ENCODE measurements at places on chromosomes 5 and 9.

GRCh38 chr9:224582-225520 is 10.2 kb downstream of the DOCK8 start:
- DNase-seq, result no peak

- DNase-seq, result no peak
Observed at GRCh38 chr9:2610985-2611384, 10.6 kb upstream of the VLDLR start.

DNA sequence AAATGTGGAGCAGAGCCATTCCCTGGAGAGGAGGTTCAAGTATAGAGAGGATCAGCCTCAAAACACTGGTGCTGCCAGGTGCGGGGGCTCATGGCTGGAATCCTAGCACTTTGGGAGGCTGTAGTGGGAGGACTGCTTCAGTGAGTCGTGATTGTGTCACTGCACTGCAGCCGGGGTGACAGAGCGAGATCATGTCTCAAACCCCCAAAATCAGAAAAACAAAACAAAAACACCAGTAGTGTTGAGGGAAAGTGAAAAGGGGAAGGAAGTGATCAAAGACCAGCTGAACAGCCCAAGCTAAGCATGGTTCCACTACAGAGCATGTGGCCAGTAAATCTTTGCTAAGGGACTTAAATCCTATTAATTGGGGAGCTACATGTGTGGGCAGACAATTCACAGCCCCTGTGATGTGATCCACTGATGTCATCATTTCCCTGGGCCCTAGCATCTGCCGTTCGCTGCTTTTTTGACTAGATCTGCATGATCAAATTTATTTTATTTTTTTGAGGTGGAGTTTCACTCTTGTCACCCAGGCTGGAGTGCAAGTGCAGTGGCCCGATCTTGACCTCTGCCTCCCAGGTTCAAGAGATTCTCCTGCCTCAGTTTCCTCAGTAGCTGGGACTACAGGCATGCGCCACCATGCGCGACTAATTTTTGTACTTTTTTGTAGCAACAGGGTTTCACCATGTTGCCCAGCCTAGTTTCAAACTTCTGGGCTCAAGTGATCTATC is 2.7 kb upstream of the PCBD2 start:
- no peak for DNase-seq

DNA sequence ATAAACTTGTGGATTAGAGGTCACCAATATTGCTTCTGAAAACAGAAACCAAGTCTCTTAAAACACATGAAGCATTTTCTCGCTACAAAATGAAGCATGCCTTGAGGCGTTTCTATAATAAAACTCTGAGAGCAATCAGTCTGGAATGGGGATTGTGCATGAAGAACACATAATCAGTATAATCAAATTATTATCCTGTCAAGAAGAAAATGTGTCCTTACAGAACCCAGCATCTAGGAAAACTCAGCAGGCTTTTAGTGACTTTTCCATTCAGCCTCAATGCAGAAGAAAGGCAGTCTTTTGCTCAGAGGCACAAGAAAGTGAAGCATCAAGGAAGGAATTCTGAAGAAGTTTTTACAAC is 121.9 kb downstream of the CDH18 start:
- DNase-seq, result no peak

DNA sequence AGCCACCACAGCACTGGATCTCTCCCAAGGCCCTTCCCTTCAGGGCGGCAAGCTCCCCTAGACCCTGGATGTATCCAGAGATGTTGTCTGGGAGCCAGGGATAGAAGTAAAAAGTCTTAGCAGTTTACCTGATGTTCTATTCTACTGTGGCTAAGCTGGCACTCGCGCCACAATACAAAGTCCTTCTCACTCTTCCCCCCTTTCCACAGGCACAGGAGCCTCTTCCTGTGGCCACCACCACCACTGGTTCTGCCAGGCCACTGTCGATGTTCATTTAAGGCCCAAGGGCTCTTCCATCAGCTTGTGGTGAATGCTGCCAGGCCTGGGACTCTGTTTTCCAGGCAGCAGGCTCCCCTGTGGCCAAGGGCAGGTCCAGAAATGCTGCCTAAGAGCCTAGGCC is 33.7 kb downstream of the MEGF9 start:
- no peak for DNase-seq

Data from activated effector memory CD4-positive, alpha-beta T cell treated with anti-CD3 and anti-CD28 coated beads, Interleukin-2, amount 50 U/mL, for 16 hours (primary cell).